ENCODE measurements at places on chromosomes 2 and 18.

DNA sequence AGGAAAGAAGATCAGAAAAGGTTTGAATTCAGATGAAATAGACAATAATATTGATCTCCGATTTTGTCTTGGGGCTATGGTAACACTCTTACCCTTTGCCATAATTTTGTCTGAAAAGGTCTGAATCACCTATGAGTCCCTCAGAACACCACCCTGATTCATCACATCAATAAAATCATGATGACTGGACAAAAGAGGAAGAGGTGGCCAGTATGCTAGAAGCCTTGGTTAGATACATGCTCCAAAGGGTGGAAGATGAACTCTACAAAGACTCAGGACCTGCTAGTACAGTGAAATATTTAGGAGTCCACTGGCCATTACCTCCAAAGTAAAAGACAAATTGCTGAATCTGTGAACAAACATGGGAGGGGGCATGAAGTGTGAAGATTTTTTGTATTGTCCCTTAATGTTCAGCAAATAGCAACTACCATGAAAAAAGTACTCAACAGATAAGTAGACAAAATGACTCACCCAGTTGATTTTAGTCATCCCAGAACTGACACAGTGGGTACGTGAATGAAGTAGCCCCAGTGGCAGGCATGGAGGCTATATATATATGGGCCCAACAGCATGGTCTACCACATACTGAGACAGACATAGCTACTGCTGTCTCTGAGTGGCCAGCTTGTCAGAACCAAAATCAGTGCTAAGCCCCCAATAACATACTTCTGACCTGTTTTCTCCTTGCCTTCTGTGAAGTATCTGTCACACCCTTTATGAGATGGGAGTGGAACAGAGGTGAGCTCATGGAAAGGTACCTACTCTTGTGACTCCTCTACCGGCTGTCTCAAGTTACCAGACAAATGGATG, 36.5 kb upstream of the GLS start:
- DNase-seq: no peak

- no peak for DNase-seq
Measured at GRCh38 chr2:78024996-78025395, 502.8 kb upstream of the LRRTM4 start.

GRCh38 chr2:44126106-44126797, 42.4 kb upstream of the PPM1B start:
- no peak for DNase-seq

DNA sequence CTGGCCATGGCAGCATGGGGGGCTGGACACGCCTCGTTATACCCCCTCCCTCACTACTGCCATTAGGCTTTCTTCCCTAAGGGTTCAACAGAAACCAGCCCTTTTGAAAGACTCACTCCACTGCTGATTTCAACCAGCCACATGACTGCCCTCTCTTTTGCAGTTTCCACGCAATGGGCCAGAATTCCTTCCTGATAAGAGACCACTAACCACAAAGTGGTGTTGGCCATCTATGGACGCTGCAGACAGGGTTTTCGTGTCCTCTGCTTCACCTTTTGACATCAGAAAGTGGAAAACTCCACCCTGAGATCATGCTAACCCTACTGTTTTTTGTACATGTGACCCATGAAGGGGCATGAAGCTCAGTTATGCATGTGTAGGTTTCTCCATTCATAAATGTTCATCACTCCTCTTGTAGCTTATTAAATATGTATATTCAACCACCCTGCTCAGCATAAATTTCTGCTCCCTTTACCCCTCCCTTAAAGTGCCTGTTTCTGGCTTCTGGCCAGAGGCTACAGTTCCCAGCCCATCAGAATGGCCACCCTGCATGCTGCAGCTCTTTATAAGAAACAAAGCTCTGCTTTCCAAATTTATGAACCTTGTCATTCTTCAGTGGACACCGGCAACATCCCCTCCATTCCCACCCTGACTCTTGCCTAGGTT, 106.6 kb upstream of the MSH6 start:
- DNase-seq: no peak

All from NCI-H1417 treated with DMSO at 0.1 percent for 48 hours (cell line).